ENCODE measurements at places on chromosomes 2 and 18.

- DNase-seq, result no peak
Observed at GRCh38 chr2:165847001-165847400, 53.0 kb upstream of the GALNT3 start.

DNA sequence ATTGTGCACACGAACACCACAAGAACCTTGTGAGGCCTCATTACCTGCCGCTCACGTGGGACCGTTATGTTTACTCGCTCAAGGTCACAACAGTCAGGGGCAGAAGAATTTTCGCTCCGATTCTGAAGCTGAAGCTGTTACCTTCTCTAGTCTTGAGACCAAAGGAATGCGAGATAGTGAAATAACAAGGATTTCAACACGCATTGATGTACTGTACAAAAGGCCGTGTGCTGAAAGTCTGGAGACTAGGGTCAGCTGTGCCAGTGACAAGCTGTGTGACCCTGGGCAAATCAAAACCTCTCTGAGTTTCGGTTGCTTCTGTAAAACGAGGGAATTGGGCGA, 583 bp downstream of the NEMP2 start:
- no peak for DNase-seq

DNA sequence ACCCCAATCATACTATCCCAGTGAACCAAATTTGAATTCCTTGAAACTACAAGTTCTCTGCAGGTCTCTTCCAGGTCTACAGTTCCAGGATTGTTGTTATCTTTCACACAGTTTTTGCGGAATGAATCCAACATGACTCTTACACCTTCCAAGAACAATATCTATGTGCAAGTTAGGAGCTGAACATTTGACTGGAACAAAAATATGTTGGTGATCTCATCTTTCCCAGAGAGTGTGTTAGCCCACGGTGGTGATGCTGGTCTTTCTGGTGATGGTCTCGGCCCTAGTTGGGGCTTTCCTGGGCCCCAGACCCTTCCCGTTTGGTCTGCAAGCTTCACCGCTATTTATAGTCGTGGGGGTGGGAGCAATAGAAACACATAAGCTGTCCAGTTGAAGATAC, 173.7 kb downstream of the TPGS2 start:
- DNase-seq, result no peak

DNA sequence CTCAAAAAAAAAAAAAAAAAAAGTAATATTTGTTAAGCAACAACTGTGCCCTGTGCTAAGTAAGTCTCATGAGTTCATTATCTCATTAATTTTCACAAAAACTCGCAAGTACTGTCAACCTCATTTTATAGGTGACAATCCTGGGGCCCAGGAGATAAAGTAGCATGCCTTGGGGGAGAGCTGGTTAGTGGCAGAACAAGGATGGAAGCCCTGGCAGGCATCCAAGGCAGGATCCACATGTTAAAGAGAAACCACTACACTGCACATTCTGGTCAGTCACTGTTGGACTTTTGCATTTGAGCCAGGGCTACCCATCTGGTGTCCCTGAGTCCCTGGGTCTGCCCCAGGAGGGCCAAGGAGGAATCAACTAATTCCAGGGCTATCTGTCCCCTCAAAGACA, 54.6 kb downstream of the ZFP36L2 start:
- DNase-seq, result peak; percentile 39

DNA sequence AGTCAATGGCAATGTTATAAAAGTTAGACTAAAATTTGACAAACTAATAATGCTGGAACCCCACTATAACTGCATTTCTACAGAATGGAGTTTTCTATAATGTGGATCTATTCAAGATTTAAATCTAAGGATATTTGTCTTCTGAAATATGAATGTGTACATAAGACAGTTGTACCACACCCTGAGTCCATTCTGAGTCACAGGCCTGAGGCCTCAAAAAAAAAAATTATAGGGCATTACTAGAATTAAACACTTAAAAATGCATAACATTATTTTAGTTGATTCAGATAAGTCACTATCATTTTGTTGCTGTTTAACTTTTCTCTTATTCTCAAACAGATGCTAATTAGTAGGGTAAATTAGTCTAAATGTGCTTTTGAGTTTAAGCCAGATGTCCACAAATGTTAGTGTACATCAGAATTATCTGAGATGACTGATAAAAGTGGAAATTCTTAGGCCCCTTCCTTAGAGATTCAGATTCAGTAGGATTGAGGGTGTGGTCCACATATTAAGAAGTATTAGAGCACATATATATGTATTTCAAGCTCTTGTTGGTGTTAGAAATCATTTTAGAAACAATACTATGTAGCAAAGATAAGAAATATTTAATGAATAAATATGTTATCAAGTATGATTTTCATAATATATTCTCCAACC, 42.4 kb upstream of the COL5A2 start:
- no peak for DNase-seq

- DNase-seq, result peak; percentile 33
Observed at GRCh38 chr2:196066291-196067087, 2.1 kb downstream of the DNAH7 start.

GRCh38 chr2:69190743-69191404, 177.9 kb downstream of the ANTXR1 start:
- DNase-seq, result no peak
